ENCODE measurements at places on chromosomes 5 and 9.

DNA sequence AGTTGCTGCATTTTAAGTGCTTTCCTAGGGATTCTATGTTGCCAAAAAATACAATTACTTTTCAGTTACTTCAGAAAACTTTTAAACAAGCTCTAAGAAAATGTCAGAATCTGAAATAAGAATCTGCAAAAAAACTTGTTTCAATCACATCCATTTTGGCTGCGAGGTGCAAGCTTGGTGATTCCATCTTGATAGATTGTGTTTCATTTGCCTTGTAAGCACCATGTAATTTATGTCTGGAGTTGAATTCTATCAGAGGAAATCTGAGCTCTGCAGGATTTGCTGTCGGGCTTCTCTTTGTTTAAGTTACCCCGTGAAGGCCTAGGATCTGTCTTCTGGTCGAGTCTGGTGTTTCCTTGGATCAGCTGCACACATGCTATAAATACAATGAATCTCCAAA is 40.4 kb upstream of the MAN2A1 start:
- no peak for DNase-seq

- no peak for DNase-seq
These were observed 1275.4 kb upstream of the C9orf72 start for GRCh38 chr9:28848671-28849070.

DNA sequence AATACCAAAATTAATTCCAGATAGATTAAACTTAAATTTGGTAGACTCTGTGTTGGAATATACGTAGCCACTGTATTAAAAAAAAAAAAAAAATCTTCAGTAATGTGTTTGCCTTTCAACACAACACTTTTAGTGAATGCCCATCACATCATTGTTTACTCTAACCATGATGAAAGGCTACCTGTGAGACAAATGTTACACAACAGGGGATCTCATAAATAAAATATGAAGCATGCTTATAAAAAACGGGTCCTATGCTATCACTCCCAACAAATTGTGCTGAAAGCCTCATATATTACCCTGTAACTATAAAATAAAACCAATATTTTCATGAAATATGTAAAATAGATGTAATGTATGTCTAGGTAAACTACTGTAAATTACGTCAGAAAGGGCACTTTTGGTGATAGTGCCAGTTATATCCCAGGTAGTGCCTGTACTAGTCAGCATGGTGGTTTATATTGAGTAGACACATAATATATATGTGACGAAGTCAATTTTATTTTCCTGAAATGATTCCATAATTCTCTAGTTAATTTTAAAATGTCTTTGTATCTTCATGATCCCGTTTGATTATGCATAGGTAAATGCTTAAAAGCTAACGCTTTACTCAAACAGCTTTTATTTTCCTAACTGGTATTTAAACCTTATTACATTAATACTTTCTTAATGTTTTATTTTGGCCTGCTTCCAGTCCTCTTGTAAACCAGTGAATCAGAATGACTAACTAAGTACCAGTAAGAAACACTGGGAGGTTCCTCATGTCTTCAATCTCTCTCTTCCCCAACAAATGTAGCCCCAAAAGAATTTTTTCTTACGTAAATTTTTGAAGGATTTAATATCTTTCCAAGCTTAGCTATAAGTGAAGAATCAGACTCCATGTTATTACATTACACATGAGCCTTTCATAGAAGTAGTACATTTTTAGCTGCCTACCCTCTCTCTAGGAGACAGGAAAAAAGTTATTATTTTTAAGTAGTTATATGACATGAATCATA is 420.3 kb downstream of the GABRG2 start:
- DNase-seq: no peak

DNA sequence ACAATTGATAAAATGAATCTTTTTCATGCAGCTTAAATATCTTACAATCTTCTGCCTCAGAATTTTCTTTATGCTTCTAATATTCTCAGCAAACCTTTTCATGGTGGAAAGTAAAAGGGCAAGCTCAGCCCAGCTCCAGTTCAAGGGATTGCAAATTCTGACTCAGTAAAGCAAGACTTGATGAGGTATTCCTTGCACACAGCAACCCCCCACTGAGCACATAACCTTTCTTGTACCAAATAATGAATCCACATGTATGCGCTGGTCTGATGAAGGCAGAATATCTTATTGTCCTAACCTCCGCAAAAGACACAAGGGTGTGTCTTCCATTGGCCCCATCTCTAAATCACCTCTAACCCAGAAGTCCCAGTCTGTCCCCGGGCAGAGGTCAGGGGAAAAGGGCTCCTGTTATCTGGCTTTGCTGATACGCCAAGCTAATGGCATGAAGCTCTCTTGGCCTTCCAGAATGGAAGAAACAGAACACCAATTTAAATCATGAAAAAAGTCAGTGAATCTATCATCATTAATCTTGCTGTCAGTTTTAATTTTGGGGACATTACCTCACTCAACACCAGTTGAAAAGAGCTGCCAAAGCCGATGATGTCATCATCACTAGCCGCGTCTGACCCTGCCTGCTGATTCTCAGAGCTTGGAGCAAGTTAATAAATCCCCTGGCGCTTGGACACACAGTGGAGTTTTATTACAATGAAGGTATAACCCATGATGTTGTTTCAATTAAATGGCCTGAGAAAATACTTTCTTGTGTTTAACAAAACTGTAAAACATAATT is 592.5 kb upstream of the CLINT1 start:
- DNase-seq: no peak

- DNase-seq: peak; percentile 33
These were observed at the start of gene MARVELD2 for GRCh38 chr5:69414885-69415583. Gene MARVELD2 (plus strand): TSS chr5:69415116. CDS start chr5:69419386, 4,270 bp downstream.

DNA sequence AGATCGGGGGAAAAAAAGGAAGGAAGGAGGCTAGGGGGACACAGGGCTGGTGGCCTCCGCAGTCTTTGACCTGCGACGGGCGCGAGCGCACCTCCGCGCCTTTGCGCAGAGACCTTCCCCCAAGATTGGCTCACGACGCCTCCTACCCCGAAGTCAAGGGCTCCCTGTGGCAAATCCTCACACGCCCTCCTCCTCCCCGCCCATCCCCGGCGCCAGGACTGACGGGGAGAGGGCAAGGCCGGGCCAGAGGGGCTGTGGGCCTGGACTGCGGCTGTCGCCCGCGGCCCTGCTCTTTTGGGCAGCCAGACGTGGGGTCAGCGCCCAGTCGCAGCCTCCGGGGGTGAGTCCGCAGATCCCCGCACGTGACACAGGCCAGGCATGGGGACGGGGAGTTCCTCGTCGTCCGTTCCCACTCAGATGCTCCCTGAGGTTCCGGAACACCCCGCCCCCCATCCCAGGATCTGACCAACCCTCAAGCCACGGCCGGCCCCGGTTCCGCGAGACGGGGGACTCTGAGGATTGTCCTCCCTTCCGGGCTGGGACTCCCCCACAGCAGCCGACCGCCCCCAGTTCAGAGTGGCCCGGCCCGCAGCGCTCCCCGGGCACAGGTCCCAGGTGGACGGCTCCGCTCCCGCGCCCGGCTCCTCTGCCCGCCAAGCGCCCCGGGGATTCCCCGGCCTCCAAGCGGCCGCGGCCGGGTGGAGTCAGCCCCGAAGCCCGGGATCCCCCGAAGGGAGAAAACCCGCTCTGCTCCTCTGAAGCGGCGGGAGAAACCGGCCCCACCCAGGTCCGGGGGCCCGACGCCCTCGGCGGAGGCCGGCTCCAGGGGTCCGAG is 543 bp upstream of the ANKRD33B start:
- DNase-seq: peak; percentile 6

GRCh38 chr5:177444106-177445051 is 2.2 kb upstream of the PRR7 start:
- DNase-seq: no peak

DNA sequence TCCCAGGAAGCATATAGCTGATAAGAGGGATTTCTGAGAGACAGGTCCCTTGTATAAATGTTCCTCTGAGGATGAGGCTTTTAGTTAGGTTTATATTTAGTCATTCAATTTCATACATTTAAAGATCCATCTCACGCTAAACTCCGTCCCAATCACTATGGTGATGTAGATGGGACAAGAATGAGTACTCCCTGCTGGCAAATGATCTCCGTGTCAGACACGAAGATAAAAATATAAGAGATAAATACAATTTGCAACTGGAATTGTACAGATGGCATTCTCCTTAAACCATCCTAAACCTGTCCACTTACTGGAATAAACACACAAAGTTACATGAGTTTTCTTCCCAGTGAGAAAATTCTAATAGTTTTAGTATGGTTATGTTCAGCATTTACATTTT is 233.0 kb downstream of the PRR16 start:
- DNase-seq: no peak

DNA sequence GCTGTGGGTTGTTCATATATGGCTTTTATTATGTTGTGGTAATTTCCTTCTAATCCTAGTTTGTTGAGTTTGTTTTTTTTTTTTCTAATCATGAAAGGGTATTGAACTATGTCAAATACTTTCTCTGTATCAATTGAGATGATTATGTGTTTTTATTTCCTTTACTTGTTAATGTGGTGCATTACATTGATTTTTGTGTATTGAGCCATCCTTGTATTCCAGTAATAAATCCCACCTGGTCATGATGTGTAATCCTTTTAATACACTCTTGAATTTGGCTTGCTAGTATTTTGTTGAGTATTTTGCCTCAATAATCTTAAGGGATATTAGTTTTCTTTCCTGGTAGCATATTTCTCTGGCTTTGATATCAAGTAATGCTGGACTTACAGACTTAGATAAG is 13.1 kb upstream of the ERCC6L2 start:
- DNase-seq: no peak

- no peak for DNase-seq
These were observed 5.7 kb downstream of the SRP19 start for GRCh38 chr5:112866739-112867138.

- no peak for DNase-seq
These were observed 24.8 kb downstream of the ADCY2 start for GRCh38 chr5:7420510-7421280.

DNA sequence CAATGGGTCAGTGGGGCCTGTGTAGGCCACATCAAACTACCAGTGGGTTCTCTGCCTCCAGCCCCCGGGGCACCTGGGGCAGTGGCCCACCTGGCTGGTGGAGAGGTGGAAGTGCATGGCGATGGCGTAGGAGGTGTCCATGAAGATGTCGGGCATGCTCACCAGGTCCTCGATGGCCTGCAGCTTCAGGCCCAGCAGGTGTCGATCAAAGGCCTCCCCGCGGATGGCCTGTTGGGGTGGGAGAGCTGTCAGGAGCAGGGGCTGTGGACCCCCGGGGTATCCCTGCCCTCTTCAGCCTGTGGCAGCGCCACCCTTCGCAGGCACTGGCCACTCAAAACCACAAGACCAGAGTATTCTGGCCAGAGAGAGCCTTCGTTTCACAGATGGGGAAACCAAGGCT is 14.7 kb downstream of the CRAT start:
- DNase-seq: no peak

DNA sequence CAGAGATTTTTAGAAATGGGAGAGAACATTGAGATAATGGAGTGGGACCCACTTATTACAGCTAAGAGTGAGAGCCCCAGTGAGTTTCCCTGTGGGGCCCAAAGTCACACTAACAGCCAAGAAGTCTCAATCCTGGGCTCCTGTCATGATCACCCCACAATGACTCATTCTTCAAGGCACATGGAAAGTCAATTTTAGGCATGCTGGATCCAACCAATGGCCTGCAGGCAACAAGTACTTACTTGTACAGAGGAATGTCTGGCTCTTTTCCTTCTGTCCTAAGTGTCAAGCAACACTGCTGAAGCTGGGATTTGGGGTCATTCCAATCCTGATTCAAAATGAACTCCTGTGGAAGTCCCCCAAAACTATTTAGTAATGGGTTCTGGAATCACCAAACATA is 123.1 kb downstream of the DROSHA start:
- no peak for DNase-seq

GRCh38 chr5:137632716-137633115 is 103.2 kb downstream of the KLHL3 start:
- DNase-seq: no peak

DNA sequence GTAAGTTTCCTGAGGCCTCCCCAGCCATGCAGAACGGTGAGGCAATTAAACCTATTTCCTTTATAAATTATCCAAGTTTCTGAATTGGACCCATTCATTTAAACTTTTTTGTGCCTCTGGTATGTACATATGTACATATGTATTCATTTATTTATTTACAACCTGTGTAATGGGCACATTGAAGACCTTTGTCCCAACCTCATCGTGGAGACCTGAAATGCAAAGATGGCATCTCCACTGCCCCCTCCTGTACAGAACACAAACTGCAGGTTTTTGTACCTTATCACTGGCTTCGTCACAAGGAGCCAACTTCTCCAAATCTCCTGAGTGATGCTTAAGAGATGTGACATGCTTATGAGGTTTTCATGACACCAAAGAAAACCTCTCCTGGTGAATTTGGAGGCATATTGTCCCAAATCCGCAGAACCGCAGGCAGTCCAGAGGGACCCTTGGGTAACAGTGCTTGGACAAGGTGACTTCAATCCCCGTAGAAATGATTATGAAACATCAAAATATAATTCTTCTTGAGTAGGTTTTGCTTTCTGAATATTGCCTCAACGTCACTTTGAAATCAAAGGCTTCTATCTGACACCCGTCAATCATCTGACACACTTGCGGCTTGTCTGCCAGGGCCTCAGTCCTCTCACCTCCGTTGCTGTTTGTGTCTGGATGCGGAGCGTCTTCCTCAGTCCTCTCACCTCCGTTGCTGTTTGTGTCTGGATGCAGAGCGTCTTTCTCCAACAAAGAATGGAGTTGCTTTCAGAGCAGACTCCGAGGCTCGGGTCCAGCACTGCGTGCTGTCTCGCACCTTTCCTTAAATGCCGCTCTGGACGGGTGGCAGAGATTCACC is 135.0 kb upstream of the IRX4 start:
- DNase-seq: peak; percentile 16

DNA sequence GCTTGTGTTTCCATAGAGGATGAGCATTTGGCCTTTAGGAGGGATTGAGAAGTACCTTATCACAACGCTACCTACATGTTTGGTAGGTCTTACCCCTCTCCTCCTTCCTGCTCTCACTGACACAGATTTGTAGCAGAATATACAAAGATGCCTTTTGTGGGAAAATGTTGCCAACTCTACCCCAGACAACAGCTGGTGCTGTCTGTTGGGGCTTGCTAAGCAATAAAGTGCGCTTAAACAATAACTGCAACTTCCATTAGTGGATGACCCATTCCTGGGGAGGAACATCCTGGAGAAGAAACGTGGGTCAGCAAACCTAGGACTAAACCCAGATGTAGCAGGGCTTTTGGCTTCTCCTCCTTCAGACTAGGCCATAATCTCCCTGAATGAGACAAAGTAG is 174.3 kb downstream of the EFNA5 start:
- no peak for DNase-seq

- DNase-seq: no peak
These were observed 385.6 kb downstream of the CTNND2 start for GRCh38 chr5:11518676-11519075.

Measured in effector CD8-positive, alpha-beta T cell (primary cell).